T-helper 1 cell (primary cell): ENCODE measurements at places on chromosomes 3 and 15.

GRCh38 chr3:126672741-126673140 lies 17.8 kb upstream of the TXNRD3 start:
- no peak for DNase-seq

- no peak for DNase-seq
These were observed 256.5 kb downstream of the AGBL1 start for GRCh38 chr15:86336051-86336788.

DNA sequence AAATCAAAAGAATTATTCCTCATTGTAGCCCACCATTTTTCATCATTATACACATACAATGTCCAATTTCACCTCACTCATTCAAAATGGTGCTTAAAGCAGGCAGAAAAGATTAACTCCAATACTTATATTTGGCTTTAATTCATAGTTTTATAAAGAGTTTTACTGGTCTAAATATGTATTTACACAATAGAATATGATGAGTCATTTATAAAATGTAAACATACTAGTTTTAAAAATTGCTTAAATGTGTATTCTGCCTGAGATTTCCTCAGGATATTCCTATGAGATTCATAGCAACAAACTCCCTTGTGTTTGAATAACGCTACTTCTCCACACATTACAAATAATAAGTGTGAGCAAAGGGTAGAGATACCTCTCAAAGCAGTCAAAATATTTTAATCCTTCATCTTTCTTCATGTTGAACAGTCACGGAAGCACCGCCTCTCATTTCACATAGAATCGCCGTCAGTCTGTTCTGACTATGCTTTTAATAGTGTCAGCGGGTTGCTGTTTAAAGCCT lies 75.7 kb upstream of the GBE1 start:
- DNase-seq, result no peak

GRCh38 chr15:87219650-87220615 lies 1036.6 kb downstream of the NTRK3 start:
- DNase-seq, result no peak

DNA sequence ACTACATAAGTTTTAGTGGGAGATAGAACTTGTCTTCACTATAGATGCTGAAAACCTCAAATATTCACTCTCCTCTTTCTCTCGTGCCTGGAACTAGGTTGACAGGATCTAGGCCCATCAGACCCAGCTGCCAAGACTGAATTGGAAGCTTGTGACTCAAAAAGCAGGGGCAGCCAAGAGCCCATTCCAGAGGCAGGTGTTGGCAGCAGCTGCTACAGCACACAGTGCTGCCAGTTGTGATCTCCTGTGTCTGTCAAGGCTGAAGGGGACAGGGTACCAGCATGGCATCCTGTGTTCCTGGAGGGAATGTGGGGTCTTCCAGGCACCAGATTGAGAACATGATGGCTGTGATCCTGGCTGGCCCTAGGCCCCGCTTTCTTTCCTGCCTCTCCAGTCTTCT lies 92.5 kb upstream of the MB21D2 start:
- no peak for DNase-seq

DNA sequence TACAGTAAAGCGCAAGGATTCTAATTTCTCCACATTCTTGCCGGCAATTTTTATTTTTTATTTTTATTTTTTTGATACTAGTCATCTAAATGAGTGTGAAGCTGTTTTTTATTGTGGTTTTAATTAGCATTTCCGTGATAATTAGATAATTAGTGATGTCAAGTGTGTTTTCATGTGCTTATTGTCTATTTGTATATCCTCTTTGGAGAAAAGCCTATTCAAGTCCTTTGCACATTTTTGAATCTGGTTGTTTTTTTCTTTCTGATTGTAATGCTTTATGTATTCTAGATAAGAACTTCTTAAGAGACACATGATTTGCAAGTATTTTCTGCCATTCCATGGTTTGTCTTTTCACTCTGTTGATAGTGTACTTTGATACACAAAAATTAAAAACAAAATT lies 16.1 kb downstream of the CTDSPL2 start:
- no peak for DNase-seq

DNA sequence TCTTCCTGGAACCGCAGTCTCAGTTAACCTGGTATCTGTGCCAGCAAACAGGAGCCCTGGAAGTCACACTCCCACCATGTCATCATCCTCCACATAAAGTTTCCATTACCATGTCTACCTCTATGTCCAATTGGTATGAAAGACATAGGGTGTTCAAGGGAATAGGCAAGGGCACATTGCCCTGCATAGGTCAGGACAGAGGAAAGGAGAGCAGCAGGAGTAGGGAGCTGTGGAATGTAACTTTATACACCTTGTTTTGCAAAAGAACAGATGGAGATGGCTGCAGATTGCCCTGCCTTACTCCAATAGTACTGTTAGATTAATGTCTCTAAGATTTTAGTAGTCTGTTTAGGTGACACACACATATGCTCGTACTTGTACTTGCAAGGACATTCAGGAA lies 1056.4 kb downstream of the NTRK3 start:
- no peak for DNase-seq

DNA sequence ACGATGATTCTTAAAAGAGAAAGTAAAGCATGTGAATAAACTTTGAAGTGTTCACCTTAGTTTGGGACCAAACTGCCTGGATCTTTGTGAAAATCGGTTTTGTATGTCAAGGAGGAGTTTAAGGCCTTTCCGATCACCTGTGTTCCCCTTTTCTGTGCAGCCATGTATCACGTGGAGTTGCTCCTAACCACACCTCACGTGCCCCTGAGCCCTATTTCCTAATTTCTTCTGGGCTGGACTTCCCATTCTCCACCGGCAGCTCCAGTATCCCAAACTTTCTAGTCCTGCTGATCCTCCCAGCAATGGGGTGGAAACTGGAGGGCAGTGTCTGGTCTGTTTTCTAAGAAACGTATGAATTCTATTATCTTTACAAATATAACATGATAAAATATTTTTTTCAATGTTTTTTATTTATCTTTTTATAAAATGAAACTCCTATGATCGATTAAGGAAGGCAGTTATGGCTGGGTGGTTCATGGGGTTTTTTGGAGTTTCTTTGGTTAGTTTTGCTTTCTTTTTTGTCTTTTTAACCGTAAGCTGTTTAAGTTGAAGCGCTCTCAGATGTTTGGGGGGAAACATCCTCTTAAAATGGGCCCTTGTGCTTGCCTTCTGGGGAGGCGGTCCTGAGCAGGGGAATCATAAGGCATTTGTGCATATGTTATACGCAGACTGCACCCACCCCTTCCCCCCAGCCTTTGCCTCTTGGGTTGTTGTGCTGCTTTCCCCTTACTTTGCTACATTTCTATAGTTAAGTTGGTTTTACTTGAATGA lies 43.6 kb upstream of the WWTR1 start:
- no peak for DNase-seq

DNA sequence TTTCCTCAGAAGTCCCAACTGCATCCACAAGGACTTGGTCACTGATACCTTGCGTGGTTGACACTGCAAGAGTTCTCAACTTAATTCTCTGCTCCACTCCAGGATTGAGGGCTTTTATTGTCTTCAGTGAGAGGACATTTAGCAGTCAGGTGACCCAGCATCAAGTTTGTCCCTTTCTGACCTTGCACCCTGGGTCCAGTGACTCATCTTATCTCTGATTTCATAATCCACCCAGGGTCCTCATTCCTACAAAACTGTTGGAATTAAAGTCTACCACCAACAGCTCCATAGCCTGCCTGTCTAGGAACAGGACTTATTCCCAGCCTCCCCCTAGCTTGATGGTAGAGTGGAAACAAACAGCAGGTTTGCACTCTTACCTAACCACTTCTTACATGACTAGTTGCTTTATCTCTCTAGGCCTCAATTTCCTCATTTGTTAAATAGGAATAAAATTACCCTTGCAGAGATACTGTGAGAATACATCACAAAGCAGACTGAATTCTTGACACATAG lies 151.3 kb upstream of the LPP start:
- no peak for DNase-seq

DNA sequence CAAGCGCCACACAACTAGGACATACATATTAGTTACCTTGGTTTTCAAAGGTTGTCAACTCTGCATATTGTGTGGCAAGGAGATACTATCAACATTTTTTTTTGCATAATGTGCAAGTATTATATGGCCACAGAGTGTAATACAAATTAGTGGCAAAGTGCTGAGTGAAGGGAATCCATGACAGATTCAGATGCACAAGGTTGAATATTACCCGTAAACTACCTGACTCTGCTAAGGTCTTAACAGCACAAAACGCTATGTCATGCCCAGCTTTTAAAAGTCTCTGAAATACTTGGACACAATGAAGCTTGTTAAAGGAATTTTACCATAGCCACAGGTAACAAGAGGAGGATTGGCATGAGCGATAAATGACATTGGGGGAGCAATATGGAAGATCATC lies 79.0 kb downstream of the SATB1 start:
- DNase-seq, result no peak

GRCh38 chr3:13045241-13045903 lies 27.9 kb downstream of the IQSEC1 start:
- DNase-seq, result no peak

DNA sequence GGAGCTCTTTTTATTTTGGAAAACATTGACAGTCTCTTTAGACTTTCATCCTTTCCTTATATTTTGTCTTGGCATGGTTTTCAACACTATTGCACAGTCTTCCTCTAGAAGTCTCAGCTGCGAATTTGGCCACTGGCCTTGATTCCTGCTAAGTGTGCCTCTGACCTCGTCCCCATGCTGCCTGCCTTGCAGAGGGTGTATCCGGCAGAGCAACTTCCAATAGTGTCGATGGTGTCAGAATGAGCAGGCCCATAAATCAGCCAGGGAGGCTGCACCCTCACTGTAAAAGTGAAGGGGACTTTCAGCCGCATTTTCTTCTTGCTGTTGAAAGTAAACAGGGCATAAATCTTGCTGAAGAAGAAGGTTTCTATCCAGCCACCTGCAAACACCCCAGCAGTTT lies 336.7 kb upstream of the TRIM42 start:
- DNase-seq, result no peak

DNA sequence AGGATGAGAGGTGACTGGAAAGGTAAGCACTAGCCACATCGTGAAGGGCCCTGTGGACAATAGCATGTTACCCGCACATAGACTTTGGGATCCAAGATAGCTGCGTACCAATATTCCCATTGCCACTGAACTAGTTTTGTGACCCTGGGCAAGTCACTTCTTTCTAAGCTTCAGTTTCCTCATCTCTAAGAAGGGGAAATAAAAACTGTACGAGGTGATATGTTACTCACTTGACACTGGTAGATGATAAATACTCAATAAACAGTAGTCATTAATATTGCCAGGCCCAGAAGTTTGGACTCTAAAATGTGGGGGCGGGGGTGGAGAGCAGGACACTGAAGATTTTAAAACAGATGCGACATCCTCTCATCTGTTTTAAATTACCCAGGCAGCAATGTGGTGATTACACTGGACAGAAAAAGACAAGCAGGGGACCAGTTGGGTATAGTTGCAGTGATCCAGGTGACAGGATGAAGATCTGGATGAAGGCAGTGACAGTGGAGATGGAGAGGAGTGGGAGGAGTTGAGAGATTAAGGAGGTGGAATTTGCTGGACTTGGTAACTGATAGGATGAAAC lies 2.5 kb downstream of the ATG7 start:
- DNase-seq, result no peak

- DNase-seq, result peak; percentile 30
These were observed 42.5 kb downstream of the MCF2L2 start for GRCh38 chr3:183385698-183386613.

DNA sequence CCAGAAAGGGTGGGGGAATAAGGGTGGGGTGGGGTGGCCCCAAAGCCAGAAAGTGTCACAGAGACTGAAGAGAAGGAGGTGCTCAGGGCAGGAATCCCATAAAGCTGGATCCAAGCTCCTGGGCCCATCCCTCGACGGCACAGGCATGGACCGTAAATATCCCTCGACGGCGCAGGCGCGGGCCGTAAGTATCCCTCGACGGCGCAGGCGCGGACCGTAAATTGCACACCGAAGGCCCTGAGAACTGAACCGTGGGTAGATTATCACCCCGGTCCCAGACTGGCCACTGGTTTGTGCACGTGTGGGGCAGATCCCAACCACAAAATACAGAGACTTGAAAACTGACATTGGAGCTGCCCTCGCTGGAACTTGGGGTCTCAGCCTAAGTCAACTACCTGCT lies 41.3 kb upstream of the MUC4 start:
- DNase-seq, result no peak

GRCh38 chr3:154022606-154023005 lies 98.6 kb upstream of the ARHGEF26 start:
- no peak for DNase-seq

DNA sequence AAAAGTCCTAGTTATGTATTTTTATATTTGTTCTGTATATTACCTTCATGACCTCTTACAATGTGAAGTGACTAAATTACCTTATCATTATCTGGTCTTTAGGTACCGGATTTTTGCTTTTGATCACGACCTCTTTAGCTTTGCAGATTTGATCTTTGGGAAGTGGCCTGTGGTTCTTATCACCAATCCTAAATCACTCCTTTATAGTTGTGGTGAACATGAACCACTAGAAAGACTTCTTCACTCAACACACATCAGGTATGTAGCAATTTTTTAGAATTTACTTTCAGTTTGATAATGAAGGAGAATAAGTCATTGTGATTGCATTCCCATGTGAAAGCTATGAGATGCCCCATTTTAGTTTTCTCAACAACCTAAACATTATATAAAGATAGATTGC lies 18.3 kb downstream of the TMEM62 start:
- DNase-seq, result no peak

GRCh38 chr15:66619152-66619903 lies 53.5 kb upstream of the LCTL start:
- DNase-seq, result peak; percentile 10

GRCh38 chr3:112627919-112628466 lies 12.9 kb downstream of the CCDC80 start:
- no peak for DNase-seq

GRCh38 chr15:80334521-80334920 lies 69.7 kb upstream of the ARNT2 start:
- no peak for DNase-seq

DNA sequence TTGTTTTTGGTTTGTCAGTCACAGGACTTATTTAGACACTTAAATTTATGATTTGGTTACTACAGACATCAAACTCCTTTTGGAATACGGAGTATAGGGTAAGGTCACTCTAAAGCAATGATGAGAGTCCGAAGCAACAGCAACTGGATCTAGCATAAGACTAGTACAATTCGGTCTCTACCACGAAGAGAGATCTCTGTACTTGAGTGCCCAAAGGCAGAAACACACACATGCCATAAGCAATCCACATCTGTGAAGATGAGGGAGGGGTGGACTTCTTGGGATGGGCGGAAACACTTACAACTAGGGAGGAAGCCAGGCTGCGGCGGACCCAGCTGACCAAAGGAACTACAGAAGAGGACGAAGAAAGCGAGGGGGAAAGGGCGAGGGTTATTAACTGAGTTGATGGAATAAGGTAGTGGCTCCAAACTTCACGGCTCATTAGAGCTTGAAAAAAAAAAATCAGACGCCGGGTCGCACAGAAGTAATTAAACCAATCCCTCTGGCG lies 595 bp downstream of the DPH6 start:
- DNase-seq, result peak; percentile 22

DNA sequence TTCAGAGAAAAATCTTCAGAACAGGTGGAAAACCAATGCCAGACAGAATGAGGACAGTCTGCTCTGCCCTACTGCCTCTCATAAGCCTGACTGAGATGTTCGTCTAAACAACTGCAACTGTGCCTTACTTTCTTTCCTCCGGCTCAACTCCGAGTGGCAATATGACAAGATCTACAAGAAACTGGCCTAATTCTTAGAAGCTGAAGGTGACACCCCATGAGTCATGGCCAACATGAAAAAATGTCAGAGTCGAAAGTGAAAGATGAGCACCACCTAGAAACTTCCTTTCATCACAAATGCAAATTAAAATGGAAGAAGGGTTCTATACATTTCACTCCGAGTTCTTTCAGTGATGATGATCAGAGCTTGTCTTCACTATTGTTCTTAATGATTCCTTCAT lies 12.9 kb downstream of the PCYT1A start:
- DNase-seq, result peak; percentile 95
